ENCODE measurements at places on chromosomes 2 and 18.

GRCh38 chr2:179588486-179589145 lies 272.8 kb downstream of the ZNF385B start:
- no peak for DNase-seq

- DNase-seq = peak; percentile 53
Measured at GRCh38 chr18:48851599-48851960, 99.2 kb downstream of the SMAD7 start.

- no peak for DNase-seq
Measured at GRCh38 chr2:239075918-239076758, 228.3 kb downstream of the TWIST2 start.

GRCh38 chr2:195559431-195559914 lies 97.6 kb upstream of the SLC39A10 start:
- DNase-seq = peak; percentile 98

DNA sequence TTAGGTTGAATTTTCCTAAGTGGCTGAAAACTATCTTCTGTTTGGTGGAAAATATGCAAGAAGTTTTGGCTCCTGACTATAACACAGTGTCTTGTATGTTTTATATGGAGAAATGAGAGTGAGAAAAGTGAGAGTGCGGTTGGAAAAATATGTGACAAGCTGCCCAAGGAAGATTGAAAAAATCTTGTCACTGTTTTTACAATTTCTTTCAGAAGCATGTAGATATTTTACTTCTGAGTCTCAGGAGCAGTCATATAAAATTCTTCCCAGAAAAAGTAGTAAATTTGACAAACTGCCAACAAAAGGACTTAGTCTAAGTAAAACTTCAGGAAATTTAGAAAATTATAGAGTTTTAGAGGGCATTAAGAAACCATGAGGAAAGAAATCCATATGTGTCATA lies 19.4 kb upstream of the RMND5A start:
- no peak for DNase-seq

DNA sequence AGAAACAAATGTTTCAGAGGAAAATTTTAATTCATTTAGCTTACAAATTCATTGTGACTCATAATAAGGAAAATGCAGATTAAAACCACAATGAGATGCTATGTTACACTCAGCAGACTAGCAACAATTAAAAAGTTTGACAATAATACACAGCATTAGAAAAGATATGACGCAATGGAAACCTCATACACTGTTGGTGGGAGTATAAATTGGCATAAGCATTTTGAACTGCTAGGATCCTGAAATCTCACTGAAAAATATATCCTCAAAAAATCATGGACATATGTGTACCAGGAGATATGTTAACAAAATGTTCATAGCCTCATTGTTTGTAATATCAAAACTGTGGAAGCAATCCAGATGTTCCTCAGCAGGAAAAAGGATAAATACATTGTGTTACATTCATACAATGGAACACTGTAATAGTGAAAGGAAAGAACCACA lies 13.7 kb downstream of the CALCRL start:
- DNase-seq = peak; percentile 63

DNA sequence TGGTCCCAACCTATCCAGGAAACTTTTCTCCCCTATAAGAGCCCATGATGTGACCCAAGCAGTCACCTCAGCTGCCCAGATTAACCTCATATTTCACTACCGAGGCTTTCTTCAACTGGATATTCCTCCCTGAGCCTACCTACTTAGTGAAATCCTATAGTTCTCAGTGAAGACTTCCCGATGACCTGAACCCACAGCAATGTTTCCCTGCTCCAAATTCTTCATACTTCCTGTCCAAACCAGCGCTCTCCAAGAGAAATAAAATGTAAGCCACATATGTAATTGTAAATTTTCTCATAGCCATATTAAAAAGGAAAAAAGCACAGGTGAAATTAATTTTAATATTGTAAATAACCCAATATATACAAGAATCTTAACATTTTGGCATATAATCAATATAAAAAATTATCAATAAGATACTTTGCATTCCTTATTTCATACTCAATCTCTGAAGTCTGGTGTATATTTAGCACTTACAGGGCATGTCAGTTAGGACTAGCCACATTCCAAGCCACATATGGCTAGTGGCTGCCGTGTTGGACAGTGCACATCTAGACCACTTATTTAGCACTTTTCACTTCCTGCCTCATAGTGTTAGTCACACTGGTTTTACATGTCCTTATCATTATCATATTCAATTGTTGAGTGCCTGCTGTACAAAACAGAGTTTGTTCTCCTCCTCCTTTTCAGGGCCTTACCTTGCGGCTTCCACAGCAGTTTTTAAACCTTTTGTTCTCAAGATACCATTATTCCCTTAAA lies 1.9 kb upstream of the STAT4 start:
- DNase-seq = peak; percentile 57

DNA sequence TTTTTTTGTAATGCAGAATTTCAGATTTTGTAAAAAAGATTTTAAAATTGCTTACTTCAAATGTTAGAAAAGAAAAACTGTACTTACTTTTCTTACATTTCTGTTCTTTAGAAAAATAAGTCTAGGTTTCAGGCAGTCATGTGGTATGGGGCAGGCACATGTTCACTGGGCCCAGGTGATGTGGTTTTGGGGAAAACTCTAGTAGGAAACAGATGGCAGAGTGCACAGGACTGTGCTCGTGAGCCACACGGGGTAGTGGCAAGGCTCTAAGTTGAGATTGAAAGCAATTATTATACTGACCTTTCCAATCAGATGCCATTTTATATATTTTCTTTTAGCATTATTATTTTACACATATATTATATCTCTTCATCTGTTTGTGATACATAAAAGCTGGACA lies 1036.9 kb upstream of the TMEFF2 start:
- no peak for DNase-seq

GRCh38 chr2:112062894-112063293 lies 7.8 kb downstream of the TMEM87B start:
- no peak for DNase-seq

DNA sequence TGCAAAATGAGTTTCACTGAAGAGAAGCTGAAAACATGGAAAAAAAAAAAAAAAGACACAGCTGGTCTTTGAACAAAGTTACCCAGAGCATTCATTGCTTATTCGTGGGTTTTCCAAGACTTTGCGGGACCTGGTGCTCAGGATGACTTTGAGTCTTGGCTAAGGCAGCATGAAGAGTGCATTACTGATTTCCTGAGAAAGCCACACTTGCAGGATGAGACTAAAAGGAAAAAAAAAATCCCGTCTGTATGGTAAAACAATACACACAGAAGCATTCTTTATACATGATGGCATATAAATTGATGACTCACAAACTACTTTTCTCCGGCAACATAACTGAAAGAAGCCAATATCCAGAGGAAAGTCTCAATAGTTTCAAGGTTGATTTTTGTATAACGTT lies 195.4 kb downstream of the SPP2 start:
- DNase-seq = peak; percentile 83

DNA sequence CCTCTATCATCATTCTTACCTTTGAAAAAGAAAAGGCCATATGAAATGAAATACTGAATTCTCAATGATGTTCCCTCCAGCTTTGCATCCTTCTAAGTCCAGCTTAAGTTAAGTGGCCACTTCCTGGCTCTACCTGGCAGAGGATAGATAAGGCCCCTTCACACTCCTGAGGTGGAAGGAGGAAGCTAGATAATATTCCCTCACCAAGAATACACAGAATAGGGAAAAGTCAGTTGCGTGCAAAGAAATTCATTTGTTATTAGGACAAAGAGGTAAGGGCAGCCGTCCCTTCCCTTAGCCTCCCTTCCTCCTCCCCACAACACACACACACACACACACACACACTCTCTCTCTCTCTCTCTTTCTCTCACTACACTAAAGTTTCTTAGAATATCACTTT lies 37.5 kb downstream of the OLA1 start:
- DNase-seq = no peak

GRCh38 chr2:151845884-151846283 lies 17.7 kb upstream of the ARL5A start:
- DNase-seq = no peak

GRCh38 chr2:215504547-215504946 lies 68.7 kb upstream of the FN1 start:
- peak; percentile 18 for DNase-seq

GRCh38 chr18:9726936-9727335 lies 18.8 kb downstream of the RAB31 start:
- no peak for DNase-seq

DNA sequence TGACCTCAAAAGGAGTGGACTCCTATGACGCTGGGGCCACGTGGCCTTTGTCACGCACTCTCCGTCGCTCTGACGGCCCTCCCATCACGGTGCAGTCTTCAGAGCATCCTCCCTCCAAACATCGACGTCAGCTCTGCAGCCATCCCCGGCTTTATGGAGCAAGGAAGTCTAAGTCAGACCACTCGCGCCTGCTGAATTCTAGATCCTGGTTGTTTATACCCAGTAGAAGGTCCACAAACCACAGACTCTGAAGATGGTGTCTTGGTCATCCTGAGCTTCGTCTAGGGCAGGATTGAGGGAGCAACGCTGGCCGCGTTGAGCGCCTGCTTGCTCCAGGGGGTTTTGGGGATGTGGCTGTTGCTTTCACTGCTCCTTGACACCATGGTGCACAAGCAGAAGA lies 228.0 kb upstream of the SALL3 start:
- DNase-seq = no peak

DNA sequence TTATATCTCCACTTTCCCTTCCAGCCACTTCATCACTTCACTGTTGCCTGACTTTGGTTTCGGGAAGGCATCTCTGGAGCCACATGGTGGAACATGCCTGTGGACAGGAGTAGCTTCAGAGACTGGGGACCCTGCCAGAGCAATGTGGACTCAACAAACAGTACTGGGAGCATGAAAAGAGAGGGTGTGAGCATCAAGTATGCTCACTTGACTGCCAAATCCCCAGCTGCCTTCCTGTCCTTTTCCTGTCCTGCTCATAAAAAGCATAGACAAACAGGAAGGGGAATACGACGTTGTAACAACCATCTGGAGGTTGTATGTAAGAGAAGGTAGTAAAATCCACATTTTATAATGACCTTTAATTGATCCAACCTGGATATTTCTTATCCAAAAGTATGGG lies 61.3 kb upstream of the CSRNP3 start:
- DNase-seq = peak; percentile 14

DNA sequence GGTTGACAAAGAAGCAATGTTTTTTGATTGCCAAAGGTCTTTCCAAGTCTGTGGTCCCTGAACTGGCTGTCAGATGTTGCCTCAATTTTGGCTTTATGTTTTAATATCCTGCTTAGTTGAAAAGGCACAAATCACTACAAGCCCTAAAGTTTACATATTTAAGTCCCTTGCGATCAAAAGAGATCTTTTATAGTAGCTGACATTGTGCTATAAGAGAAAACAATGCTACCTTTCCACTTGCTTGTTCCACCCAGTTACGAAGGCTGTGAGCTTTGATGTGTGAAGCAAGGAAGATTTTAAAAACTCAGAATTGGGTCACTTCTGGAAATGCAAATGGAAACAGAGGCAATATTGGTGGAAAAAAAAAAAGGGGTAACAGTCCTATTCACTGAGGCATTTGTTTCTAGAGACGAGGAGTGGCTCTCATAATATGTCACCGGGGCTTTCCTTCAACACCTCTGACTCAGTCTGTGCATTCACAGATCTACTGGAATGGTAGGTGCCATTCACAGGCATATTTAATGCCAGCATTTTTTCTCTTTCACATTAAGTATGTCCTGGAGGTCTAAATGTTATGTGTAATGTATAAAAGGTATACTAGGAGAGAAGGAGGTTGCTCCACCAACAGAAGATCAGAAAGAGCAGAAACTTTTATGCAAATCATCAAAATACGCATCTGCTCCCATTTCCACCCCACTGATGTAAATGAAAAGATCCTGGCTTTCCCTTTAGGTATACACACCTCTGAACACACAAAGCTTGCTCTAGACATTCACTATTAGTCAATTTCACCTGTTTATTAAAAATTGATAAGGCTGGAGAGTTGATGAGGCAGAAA lies 91.8 kb downstream of the TGIF1 start:
- no peak for DNase-seq

DNA sequence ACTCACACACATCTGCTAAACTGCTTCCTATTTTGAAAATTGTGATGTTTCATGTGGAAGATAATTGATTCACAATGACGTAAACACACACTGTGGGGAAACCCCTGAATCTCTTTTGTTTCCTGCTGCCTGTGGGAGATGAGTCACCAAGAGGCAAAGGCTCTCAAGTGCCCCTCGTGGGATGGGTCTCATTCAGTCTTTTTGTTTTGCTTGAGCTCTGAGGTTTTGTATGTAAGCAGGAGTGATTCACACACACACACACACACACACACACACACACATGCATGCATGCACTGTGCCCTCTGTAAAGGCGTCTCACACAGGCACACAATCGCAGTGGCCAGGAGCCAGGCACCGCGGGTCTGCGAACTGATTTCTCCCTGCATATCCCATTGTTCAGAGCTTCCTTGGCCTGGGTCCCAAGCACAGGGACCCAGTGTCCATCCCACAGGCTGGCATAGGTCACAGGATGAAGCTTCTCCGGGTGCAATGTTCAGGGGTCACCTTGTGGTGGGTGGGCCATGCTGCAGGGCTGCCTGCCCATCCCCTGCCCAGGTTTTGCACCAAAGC lies 12.1 kb upstream of the ARHGEF4 start:
- DNase-seq = peak; percentile 99

DNA sequence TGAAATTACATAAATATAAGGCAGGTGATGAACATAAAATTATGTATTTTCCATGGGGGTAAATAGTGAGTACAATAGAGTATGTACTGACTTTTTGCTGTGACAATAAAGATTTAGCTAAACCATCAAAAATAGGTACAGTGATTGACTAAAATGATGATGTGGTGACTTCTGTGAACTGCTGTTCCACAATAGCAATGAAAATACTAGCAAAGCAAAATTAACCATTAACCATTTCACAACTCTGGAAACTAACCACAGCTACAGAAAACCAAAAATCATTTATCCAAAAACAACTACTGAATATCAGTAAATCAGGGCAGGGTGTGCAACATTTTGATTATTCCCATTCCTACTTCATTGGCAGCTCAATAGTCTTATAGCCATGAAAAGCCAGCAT lies 161.4 kb upstream of the GYPC start:
- DNase-seq = no peak

GRCh38 chr2:2836343-2837070 lies 505.4 kb upstream of the MYT1L start:
- no peak for DNase-seq

DNA sequence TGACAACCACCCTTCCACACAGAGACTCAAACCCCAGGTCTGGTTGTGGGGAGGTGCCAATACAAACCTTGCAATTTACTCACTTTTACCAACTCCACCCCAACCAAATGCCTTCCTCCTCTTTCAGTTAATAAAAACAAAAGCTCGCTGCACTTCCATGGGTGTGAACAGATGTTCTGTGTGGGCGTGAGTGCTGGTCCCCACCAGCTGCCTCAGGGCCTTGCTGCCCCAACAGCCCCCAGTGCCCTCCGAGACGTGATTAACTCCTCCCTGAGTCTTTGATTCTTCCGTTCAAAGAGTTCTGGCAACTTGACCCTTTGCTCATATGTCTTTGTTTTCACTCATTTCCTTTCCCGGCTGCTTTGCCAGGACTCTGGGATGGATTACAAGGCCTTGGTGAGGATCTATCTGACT lies 258.9 kb upstream of the CXCR4 start:
- peak; percentile 29 for DNase-seq

DNA sequence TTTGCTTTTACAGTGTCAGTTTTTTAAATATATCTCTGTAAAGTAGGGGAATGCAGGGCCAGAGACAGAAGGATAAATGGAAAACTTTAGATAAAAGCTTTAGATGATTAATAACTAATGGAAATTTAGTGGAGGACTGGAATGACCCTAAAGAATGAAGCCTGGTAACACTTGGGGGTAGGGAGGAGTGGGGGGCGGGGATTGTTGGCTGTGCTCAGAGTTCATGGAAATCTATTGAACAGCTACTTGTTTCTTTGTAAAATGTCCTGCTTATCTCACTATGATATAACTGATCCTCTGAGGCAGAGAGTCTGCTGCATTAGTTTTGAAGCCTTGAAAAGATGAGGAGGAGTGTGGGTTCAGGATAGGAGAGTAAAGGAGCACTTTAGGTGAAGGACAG lies 90.5 kb downstream of the TMEM185B start:
- DNase-seq = peak; percentile 23
